ENCODE measurements at places on chromosomes 6 and 20.

GRCh38 chr6:132872923-132873322 is 58.6 kb downstream of the RPS12 start:
- DNase-seq: no peak

- DNase-seq: no peak
Observed at GRCh38 chr20:45248609-45249008, 5.8 kb downstream of the SLPI start.

- no peak for DNase-seq
Observed at GRCh38 chr6:16544006-16544405, 217.3 kb downstream of the ATXN1 start.

DNA sequence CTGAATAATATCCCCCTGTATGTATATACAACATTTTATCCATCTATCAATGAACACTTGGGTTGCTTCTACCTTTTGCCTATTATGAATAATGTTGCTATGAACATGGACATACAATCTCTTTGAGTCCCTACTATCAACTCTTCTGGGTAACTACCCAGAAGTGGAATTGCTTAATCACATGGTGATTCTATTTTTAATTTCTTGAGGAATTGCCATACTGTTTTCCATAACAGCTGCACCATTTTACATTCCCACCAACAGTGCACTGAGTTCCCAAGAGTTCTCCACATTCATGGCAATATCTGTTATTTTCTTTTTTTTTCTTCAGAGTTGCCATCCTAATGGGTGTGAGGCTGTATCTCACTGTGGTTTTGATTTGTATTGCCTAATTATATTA is 88.3 kb downstream of the ZHX3 start:
- no peak for DNase-seq

GRCh38 chr6:111605100-111605751 is 452 bp downstream of the TRAF3IP2 start:
- DNase-seq: no peak

DNA sequence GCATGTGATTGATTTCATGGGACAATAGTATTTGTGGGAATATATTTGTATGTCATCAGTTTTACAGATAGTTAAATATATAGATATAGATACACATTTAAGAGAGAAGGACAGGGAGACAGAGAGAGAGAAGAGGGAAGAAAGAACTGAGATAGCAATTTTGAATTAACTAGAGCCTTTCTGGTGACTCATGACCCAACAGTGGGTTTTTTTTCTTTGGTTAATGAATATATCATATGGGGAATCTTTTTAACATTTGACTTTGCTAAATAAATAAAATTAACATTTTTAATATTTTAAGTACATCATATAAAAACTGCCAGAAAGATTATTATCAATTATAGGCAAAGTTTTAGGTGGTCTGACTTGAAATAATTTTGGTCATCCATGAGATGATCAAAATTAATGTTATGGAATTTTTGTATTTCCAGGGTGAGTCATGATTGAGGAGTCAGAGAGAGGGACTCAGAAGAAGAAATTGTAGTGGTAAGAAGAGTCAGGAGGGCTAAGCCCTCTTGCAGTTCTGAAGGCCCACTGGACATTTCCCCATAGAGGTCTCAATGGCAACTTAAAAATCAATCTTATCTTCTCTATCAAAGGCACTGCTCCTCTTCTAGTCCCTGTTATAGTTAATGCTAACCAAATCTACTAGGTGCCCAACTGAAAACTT is 508.1 kb upstream of the MAP3K7 start:
- no peak for DNase-seq

- DNase-seq: no peak
Observed at GRCh38 chr20:7410150-7410549, 530.1 kb downstream of the HAO1 start.

GRCh38 chr6:101266063-101266462 is 127.4 kb upstream of the GRIK2 start:
- no peak for DNase-seq

GRCh38 chr6:145865175-145865574 is 50.6 kb upstream of the FBXO30 start:
- no peak for DNase-seq

DNA sequence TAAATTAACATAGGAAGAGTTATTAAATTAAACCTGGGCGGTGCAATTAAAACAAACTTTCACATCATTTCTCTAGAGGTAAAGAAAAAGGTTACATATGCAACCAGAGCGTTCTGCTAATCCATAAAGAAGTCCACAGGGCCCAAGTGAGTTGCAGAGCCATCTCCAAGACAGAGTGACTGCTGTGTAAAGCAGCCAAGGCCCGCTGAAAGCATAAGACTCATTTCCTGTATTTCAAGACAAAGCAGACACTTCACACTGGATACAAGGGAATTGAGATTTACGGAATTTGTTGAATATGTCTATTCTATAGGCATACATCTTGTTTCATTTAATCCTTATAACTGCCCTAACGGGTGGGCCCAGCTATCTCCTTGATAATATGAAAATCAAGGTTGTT is 422.8 kb downstream of the CBLN4 start:
- DNase-seq: no peak

DNA sequence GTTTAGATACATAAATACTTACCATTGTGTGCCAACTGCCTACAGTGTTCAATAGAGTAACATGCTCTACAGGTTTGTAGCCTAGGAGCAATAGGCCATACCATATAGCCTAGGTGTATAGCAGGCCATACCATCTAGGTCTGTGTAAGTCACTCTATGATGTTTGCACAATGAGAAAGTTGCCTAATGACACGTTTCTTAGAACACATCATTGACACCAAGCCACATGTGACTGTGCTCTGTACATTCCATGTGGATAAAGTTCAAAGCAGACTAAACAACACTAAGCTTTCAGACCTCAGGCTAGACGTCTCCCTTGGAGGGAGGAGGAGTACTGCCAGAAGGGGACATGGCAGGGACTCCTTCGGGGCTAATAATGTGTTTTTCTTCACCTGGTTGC is 93.6 kb downstream of the KIF16B start:
- DNase-seq: no peak

DNA sequence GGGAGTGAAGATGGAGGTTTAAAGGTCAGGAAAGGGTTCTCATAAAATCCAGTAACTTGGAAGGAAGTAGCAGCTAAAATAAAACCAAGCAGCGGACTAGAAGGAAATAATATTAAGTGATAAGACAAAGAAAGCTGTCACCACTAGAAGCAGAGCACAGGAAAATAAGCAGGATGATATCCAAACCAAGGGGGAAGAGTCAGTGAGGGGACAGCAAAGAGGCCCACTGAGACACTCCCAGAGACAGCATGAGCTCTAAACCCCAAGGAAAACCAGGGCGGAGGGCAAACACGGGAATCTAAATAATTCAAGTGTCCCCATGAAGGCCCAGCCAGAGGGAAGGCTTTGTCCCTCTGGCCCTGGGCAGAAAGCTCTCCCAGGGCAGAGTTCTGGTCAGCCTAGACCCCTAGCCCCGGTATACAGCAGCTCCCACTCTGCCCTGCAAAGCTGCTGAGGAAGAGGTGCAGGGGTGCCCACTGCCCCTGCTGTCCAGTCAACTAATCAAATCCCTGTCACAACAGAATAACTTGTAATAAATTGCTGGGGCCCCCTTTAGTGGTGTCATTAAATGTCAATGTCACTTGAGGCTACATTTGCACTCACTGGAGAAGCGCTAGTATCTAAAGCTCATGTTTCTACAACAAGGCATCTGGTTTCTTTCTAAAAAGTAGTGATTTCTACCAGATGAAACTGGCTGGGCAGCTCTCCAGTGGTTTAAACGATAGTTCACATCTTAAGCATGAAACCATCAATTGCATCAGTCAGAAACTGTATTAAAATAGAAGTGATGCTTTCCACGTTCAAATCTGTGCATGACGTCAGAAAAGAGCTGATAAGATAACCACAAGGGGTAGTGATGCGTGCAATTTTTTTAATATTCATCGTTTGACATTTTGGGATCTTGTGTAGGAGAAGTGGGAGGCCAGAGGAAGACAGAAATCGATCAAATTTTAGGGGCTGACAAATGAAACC is 13.6 kb downstream of the PDE10A start:
- DNase-seq: no peak

DNA sequence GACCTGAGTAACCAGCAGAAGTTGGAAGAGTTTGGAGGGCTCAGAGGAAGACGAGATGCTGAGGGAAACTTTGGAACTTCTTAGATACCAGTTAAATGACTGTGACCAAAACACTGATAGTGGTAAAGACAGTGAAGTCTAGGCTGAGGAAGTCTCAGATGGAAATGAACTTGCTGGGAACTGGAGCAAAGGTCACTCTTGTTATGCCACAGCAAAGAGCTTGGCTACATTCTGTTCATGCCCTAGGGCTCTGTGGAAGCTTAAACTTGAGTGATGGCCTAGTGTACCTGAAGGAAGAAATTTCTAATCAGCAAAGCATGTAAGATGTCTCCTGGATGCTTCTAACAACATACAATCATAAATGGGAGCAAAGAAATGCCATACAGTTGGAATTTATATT is 24.7 kb downstream of the WDR27 start:
- no peak for DNase-seq
